Retinal pigment epithelial cell (primary cell): ENCODE measurements at places on chromosomes 11 and 22.

GRCh38 chr11:19789835-19790710 lies 77.4 kb downstream of the NAV2 start:
- DNase-seq, result no peak

DNA sequence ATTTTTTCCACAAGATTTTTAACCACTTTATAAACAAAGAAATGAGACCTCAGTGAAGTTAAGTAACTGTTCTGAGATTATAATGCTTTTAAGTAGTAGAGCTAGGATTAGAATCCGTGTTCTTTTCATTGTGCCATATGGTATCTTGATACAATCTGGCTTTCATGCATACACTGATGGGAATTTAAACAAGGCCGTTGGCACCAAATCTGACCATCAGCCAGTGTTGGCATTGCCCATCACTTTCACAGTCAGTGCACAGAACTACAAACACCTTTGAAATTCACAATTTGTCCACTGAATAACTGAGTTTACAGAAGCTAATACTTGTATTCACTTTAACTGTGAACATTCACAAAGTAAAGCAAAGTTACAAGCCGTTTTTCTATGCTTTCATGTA lies 1228.0 kb downstream of the TBC1D22A start:
- DNase-seq, result no peak

DNA sequence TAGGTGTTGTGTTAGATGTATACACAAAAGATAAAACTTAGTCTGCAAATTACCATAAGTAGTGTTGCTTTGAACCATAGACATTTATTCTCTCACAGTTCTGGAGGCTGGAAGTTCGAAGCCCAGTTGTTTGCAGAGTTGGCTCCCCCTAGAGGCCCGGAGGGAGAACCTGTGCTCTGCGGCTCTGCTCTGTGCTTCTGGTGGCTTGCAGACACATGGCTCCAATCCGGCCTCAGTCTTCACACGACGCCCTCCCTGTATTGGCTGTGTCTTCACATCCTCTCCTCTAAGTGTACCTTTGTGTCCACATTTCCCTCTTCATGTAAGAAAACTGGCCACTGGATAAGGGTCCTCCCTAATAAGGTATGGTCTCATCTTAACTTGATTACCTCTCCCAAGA lies 128.4 kb downstream of the OPCML start:
- no peak for DNase-seq

- DNase-seq, result no peak
Observed at GRCh38 chr11:71067753-71068152, 184.6 kb downstream of the SHANK2 start.

- DNase-seq, result no peak
Observed at GRCh38 chr11:69067200-69067599, 18.5 kb downstream of the TPCN2 start.

DNA sequence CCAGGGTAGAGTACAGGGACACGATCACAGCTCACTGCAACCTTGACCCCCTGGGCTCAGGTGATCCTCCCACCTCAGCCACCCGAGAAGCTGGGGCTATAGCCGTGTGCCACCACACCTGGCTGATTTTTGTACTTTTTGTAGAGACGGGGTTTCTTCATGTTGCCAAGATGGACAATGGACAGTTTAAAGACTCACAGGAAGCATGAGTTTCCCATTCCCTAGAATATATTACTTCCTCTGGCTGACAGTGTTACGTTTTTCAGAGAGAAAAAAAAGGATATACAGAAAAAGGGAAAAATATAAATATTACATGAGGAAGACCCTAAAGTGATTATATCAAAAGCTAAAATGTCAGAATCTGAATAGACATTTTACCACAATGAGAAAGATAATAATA lies 72.3 kb downstream of the RSF1 start:
- no peak for DNase-seq

- no peak for DNase-seq
Observed at GRCh38 chr11:35190804-35191348, 51.9 kb downstream of the CD44 start.

- DNase-seq, result no peak
Observed at GRCh38 chr11:1759151-1759850, 4.4 kb downstream of the CTSD start.

DNA sequence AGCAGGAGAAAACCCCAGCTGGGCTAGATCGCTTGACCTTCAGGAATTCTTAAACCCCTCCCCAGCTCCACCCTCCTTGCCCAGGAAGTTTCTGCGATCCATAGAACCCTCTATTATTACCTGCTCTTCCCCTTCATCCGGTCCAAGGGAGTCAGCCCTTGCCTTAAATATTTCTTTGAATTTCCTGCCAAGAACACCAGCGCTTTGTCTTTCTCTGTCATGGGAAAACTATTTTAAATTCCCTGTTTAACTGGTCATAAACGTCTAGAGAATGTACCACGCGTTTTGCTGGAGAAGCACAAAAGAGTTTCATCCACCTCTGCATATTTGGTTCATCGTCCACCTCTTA lies 496 bp upstream of the TRAF6 start:
- no peak for DNase-seq

DNA sequence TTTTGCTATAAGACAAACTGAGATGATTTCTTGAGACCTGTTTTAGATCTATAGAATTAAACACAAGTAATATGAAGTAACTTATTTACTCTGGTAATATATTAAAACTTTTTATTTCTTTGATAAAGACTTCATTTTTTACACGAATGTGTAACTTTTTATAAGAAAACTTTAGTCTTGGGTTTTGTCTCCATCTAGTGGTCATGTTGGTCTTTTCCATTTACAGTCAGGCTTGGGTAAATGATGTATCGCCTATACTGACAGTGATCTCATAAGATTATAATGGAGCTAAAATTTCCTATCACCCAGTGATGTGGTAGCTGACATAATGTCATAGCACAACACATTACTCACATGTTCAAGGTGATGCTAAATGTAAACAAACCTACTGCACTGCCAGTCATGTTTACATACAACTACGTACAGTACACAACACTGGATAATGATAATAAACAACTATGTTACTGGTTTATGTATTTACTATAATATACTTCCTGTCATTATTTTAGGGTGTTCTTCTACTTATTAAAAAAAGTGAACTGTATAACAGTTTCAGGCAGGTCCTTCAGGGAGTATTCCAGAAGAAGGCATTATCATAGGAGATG lies 7.5 kb upstream of the C11orf97 start:
- no peak for DNase-seq

DNA sequence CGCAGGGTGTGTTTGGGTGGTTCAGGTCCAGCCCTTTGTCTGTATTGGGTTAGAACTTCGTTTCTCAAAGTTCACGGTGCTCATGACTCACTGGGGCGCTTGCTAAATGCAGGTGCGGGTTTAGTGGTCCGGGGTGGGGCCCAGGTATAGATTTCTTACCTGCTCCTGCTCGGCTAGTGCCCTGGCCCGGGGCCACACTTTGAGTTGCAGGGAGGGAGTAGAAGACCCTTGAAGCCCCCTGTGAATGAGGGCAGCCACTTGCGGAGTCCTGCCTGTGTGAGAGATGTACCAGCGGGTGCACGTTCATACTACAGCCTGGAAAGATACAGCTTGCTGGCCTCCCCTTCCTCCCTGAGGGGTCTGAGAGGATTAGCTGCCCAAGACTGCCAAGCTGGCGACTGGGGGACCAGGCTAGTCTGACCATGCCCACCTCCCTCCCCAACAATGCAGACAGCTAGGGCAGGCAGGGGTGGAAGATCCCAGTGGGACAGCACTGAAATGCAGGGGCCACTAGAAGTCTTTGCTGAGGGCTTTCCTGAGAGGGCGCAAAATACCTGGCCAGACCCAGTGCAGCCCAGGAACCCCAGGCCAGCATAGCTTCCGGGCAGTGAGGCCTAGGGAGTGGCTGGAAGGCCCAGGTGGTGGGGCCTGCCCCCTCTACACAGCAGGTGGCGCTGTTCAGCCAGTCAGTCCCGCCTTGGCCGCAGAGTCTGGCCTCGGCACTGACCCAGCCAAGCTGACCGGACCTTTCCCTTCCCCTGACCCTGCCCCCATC lies 5.1 kb upstream of the MYRF start:
- no peak for DNase-seq

- DNase-seq, result no peak
Observed at GRCh38 chr11:46917762-46918082, 628 bp downstream of the LRP4 start.

- no peak for DNase-seq
Observed at GRCh38 chr11:13884158-13884799, 78.2 kb upstream of the SPON1 start.

DNA sequence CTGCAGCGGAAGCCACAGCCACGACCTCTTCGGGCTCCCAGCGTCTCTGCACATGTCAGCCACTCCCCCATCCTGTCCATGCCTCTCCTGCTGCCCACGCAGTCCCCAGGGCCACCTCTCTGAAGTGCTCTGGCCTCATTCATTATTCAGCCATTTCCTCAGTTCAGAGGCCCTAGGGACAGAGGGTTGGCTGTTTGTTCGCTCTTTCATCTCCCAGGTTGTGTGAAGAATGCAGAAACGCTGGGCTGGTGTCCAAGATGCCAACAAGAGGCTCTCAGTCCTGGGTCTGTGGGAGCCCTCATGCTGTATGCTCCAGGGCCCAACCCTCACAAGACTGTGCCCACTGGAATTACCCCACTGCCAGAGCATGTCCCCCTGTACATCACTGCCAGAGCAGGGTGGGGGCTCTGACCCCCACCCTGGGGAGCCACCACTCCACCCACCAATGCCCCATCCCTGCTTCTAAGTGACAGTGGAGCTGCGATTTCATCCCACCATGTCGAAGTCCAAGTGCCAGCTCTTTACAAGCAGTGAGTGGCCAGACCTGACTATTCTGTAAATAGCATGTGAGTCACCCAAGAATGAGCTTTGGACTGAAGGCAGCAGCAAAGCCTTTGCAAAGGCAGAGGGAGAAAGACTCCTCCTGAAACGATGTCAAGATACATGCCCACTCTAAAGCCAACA lies 209.6 kb downstream of the BUD13 start:
- DNase-seq, result no peak

GRCh38 chr22:23065069-23065451 lies 5.3 kb upstream of the GNAZ start:
- no peak for DNase-seq

GRCh38 chr11:120899720-120900119 lies 124.2 kb upstream of the TBCEL start:
- DNase-seq, result no peak

DNA sequence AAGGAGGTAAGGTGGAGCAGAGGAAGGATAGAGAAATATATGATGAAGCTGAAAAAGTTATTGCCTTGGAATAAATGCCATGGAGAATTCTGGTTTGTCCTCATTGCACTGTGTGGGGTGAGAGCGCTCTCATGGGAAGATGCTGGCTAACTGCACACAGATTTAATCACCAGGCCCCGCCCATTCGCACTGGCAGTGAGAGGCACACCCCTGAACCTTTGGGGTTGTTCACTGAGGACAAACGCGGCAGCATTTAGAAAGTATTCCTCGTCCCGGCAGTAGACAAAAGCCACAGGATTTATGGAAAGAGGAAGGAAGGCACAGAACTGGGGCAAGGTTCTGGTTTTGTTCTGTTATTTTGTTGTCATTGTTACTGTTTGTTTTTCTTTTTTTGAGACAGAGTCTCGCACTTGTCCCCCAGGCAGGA lies 70.2 kb downstream of the MED15 start:
- DNase-seq, result no peak

- DNase-seq, result no peak
Observed at GRCh38 chr22:32803738-32804435, 2.4 kb downstream of the TIMP3 start.

DNA sequence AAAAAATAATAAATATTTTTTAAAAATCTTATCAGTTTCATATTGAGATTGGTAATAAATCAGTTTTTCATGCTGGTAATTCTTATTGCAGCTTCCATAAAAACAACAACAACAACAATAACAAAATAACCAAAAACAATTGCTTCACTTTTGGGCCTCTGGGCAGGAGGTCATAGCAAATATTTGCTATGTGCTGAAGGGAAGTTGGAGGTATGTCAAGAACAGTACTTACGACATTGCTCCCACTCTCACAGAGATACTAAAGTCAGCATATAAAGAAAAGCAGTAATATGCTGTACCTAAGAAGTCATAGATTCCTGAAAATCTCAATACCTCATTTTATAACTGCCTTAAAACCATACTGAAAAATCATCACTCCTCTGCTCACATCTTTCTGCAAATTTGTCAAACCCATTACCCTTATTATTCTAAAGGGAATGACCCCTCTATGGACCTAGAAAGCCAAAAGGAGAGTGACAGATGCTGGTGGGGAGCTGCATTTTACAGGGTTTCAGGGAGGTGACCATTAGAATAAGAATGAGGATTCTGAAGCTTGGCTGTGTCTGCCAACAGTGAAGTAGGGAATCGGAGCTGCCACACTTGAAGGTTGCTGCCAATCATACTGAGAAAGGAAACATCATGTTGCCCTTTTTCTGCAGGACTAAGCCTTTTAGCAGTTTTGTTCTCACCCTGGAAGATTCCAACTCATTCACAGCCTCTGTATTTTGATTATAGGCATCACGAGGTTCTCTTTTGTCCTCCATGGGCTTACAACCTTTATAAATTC lies 742.9 kb downstream of the LRRC4C start:
- DNase-seq, result no peak

- no peak for DNase-seq
Observed at GRCh38 chr11:16606784-16607674, 131.4 kb upstream of the C11orf58 start.

- no peak for DNase-seq
Observed at GRCh38 chr22:26045860-26046259, 123.4 kb upstream of the SEZ6L start.

DNA sequence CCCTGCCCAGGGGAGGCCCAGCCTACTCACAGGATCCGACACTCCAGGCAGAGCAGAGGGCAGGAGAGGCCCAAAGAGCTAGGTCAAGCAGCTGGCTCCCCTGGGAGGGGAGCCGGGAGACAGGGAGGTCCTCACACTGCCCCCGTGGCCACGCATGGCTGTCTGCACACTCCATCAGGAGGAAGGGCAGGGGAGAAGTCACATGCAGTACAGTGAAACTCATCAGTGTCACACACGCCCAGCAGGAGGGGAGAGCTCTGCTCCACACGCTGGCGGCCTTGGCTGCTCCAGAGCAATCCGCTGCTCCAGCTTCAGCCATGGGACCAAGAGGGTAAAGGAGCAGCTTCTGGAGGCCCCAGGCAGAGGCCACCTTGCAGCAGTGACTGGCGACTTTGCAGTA lies 14.3 kb downstream of the TCIRG1 start:
- no peak for DNase-seq

- DNase-seq, result no peak
Observed at GRCh38 chr11:18721561-18722292, 4.3 kb downstream of the IGSF22 start.

- no peak for DNase-seq
Observed at GRCh38 chr11:8867931-8868631, 42.9 kb upstream of the AKIP1 start.

DNA sequence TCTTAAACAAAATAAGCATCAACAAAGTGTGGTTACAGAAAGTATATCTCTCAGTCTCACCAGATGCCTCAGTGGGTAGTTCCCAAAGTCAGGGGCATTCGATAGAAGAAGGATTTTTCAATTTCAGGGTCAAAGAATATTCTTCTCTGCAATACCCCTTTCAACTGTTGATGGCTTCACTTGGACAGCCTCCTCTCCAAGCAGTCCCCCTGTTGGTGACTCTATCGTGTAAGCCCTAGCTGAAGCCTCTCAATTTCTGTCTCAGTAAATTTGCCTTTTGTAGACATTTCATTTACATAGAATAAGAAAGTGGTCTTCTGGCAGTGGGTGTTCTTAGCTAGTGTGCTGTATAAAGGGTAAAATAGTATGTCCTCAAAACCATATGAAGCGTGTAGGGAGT lies 11.3 kb upstream of the CCDC83 start:
- no peak for DNase-seq
